Fibroblast of lung (primary cell): ENCODE measurements at places on chromosomes 3 and 15. TPM values are rescaled to one million over a fixed set of nuclear protein-coding genes. Genes with fewer than 3 reads are reported as not detected.

GRCh38 chr3:129952556-129953355 is 21.8 kb upstream of the TRH start:
- no peak for DNase-seq

GRCh38 chr3:66452303-66453011 is 48.4 kb downstream of the LRIG1 start:
- DNase-seq, result peak; percentile 41

DNA sequence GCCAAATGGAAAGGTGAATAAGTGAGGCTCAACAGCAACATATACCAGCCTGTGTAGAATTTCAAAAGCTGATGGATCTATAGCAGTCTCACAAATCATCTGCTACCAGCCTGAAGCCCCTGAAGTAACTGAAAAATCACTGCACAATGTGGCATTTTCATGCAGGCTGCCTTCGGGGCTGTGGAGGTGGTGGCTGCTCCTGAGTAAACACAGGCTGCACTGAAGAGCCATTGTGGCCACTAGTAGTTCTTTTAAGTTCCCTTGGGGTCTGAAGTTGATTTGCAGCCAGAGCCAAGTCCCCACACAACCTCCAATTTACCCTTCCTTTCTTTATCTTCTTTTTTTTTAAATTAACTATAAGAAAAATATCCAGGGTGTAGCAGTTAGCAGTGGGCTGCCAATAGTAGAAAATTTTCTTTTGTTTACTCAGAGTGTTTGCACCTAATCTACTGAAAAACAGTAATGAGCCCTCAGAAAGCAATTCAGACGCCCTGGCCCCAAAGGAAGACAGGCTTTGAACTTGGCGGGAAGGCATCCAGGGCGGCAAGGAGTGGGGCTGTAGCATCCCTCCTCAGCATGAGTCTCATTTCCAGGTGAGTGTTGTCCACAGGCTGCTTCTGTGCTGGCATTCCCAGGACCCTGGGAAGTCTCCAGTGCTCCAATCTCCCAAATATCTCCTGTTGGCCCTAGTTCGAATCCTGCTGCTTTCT is 13.3 kb upstream of the SUSD5 start:
- DNase-seq, result no peak

GRCh38 chr15:77500989-77501388 is 80.3 kb downstream of the HMG20A start:
- no peak for DNase-seq

DNA sequence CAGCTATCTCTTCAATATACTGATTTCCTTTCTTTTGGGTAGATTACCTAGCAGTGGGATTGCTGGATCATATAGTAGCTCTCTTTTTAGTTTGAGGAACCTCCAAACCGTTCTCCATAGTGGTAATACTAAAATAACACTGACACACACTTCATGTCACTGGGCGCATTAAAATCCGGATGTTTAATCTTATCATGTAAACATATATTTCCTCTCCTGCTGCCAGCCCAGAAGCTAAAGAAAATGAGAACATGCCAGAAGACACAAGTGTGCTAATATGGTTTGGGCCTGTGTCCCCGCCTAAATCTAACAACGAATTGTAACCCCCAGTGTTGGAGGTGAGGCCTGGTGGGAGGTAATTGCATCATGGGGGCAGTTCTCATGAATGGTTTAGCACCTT is 23.6 kb upstream of the KCNMB2 start:
- DNase-seq, result no peak

DNA sequence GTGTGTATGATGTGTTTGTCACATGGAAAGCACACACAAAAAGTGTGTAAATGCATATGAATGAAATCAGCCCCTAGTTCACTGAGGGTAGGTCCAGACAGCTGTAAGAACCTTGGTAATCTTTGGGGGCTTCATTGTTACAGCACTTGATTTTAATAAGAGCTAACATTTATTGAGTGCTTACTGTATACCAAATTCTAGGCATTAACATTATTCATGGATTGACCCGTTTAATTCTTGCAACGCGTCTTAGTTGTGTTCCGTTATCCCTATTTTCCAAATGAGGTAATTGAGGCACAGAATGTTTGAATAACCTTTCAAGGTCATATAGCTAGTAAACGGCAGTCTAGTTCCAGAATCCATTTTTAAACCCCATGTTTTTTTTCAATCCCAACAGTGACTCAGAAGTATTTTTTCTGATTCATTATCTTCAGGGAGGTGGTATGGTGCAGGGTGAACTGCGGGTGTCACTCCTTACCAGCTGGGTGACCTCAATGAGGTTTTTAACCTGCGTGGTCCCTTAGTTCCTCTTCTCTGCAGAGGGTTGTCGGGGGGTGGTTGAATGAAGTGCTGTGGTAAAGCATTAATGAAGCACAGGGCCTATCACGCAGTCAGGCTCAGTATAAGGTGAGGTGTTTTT is 14.2 kb downstream of the RAB8B start:
- DNase-seq, result peak; percentile 70

DNA sequence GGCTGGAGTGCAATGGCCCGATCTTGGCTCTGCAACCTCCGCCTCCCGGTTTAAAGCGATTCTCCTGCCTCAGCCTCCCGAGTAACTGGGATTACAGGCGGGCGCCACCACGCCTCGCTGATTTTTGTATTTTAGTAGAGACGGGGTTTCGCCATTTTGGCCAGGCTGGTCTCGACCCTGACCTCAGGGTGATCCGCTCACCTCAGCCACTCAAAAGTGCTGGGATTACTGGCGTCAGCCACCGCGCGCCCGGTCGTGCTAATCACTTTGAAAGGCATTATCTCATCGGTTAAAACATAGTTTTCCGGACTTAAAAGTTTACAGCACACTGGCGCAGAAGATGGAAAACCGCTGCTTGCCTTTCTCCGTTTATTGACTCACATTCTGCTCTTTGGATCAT is 27.6 kb upstream of the MTHFS start:
- no peak for DNase-seq

DNA sequence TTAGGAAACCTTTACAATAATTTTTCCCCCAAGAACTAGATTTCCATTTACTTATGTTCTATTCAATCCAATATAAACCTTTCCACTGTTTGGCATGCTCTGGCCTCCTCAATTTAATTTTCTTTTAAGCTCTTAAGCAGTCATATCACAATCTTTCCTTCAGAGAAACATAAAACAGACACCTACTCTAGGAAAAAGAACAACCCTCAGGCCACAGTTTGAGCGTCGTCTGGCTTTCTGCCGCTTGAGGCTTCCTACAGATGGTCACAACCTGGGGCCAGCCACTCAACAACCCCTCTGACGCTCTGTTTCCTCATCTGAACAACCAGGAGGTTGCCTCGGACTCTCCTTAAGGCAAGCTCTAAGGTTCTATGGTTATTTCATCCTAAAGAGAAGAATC is 143.3 kb downstream of the ADAMTS17 start:
- DNase-seq, result no peak

DNA sequence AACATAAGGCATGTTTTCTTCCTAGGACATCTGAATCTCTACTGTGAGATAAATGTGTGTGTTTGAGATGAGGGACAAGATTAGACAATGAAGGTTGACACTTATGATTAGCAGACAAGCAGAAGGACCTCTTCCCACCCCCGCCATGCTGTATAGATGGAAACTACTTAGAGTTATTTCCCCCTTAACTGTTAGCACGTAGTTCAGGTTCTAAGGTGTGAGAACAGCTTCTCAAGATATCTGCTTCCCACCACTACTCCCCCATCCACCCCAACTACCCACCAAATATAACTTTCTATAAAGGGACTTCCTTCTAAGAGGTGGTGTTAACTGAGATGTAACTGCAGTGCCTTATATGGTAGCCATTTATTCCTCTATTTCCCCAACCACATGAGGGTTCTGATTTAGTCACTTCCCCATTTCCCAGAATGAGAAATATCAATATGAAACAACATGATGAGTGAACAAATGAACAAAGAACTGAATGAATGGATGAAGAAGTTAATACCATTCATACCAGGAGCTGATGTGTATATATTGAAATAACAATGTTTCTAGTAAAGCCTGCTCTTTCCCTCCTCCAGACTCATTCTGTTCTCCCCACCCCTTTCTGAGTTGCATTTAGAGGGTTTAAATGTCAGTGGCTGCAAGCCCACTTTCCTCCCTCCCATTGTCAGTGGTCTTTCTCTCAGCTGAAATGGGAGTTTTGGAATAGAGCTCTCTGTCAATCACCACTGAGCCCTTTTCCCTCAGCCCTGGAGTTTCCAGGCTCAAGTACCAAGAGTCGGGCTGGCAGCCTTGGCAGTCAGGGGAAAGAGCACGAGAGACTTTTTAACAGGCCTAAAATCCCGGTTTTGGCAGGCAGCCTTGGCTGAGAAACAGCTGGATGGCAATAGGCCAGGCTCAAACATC is 7.7 kb upstream of the RFTN1 start:
- no peak for DNase-seq

GRCh38 chr3:61600195-61600594 is 38.8 kb downstream of the PTPRG start:
- no peak for DNase-seq

DNA sequence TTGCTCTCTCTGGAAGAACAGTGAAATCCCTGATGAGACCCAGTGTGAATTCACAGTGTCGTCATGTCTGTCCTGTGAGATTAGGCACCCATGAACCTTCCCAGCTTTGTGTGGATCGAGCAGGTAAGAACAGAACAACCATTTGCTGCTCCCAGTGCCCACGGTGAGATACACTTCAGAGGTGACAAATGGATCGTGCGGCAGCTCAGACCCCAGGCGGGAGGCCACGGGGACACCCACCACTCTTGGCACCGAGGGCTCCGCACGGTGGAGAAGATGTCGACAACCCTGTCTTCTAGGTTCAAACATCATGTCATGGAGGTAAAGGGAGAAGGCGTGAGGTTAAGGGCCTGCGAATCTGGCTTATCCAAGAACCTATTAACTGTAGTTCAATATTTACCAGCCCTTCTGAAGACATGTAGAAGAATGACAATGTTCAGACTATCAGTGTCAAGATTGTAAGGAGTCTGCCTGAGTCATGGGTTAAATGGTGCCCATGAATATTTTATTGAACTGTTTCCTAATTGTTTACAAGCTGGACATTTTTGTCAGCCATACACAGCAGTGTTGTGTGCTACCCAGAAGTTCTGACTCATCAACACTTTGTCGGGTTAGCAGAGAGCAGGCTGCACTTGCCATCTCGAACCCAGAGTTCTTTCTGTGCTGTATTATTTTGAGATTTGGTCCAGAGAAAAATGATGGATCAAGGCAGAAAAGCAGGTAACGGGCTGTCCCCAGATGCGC is 15.5 kb upstream of the PCSK6 start:
- DNase-seq, result no peak

GRCh38 chr3:66744521-66744920 is 243.7 kb upstream of the LRIG1 start:
- no peak for DNase-seq

GRCh38 chr15:76840830-76841460 is 64.2 kb downstream of the SCAPER start:
- peak; percentile 32 for DNase-seq

GRCh38 chr3:195704433-195704999 is 16.3 kb upstream of the MUC20 start:
- no peak for DNase-seq

GRCh38 chr3:151278230-151278629 is at the start of gene P2RY14:
P2RY14 (minus strand) TSS chr3:151278542; CDS start chr3:151214316, 64,226 bp downstream.
- DNase-seq, result no peak

DNA sequence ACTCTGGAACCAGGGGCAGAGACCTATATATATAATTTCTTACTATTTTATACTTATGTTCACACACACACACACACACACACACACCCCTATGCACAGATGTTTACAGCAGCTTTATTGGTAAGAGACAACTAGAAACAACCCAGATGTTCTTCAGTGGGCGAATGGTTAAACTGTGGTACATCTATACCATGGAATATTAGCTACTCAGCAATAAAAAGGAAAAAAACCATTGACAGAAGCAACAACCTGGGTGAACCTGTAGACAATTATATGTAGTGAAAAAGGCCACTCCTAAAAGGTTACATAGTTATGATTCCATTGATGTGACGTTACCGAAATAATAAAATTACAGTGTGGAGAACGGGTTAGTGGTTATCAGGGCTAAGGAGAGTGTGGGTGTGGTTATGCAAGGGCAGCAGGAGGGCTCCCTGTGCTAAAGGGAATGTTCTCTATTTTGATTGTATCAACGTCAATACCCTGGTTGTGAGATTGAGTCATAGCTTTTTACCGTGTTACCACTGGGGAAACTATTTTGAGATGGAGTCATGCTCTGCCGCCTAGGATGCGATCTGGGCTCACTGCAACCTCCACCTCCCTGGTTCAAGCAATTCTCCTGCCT is 85.5 kb downstream of the FLNB start:
- peak; percentile 50 for DNase-seq

GRCh38 chr3:83514130-83514914 is 1444.5 kb upstream of the CADM2 start:
- DNase-seq, result no peak

DNA sequence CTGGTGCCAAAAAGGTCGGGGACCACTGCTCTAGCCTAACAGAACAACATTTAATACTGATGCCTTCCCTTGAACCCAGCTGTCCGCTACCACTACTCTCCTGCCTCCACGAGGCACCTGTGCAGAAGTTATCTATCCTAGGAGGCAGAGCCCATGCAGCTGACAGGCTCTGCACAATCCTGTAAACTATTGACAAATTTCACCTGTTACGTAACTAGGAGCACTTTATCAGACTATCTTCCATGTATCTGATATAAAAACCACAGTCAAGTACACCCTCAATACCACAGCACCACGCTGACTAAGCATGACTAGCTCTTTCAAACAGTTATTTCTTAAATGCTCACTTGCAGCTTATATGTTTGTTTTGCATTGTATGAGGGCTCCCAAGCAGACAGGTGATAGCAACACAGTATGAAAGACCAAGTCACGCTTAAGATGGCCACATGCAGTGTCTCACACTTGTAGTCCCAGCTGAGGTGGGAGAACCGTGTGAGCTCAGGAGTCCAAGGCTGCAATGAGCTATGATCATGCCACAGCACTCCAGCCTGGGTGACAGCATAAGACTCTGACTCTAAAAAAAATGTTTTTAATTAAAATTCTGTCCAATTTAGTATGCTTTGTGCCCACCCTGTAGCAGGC is 4.5 kb upstream of the IL17RC start:
- peak; percentile 84 for DNase-seq

DNA sequence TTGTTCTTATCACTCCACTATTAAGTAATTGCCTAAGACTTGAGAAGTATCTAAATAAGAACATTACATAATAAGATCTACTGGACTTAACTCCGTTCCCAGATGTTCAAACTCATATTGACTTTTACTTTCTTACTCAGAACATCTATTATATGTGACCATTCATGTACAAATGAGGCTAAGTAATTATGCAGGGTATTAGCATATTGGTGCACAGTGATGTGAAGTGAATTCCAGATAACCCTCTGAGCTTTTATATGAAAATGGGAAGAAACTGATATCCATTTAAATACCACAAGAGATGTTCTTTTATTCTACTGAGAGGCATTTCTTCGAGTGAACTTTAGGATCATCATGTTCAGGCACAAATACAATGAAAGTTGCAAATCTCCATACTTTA is 135.7 kb downstream of the ZPLD1 start:
- DNase-seq, result no peak

- no peak for DNase-seq
These were observed 23.4 kb downstream of the AMOTL2 start for GRCh38 chr3:134350861-134351311.

Gene ADCY5
- 0.50 and 0.51 TPM in 2 replicates for total RNA-seq

Gene SLC7A14
- total RNA-seq, result 0.26 and 1.3 TPM in 2 replicates

Gene PCSK6
- 0.83 and 1.0 TPM in 2 replicates for total RNA-seq

Gene RPP14
- 10.6 and 11.0 TPM in 2 replicates for total RNA-seq

Gene SLC28A1
- not detected in 2 replicates for total RNA-seq

Gene NEK10
- 16.4 and 23.0 TPM in 2 replicates for total RNA-seq

Gene GPR62
- under 0.01 TPM in 2 replicates for total RNA-seq

Gene CCR8
- total RNA-seq, result not detected in 2 replicates

Gene GABRR3
- not detected in 2 replicates for total RNA-seq
